Uterine smooth muscle cell (primary cell): ENCODE measurements at places on chromosomes 5 and 9. TPM values are rescaled to one million over a fixed set of nuclear protein-coding genes. Genes with fewer than 3 reads are reported as not detected.

The SOHLH1 gene
- not detected in 2 replicates for total RNA-seq

The NUTM2F gene
- not detected in 2 replicates for total RNA-seq

The PCDHGA8 gene
- 1.1 and 2.4 TPM in 2 replicates for total RNA-seq

The ATP10B gene
- 0.37 TPM in 1 of 2 replicates, not detected in the other for total RNA-seq

The TGFBR1 gene
- 46.1 and 70.0 TPM in 2 replicates for total RNA-seq

The IL3 gene
- total RNA-seq, result not detected in 2 replicates

The CDC25C gene
- total RNA-seq, result 3.4 and 22.4 TPM in 2 replicates
